T-cell (primary cell): ENCODE measurements at places on chromosomes 1 and 21.

GRCh38 chr1:63486629-63487028 is 36.4 kb downstream of the ITGB3BP start:
- DNase-seq = no peak

- DNase-seq = no peak
Observed at GRCh38 chr1:243708210-243708609, 141.8 kb downstream of the AKT3 start.

- DNase-seq = no peak
Observed at GRCh38 chr1:37865348-37866120, 6.1 kb upstream of the MTF1 start.

- no peak for DNase-seq
Observed at GRCh38 chr1:29698626-29699025, 462.3 kb downstream of the PTPRU start.
